Activated naive CD4-positive, alpha-beta T cell treated with Interleukin-2 at 50 U/mL for 16 hours (primary cell): ENCODE measurements at places on chromosomes 13 and 19.

DNA sequence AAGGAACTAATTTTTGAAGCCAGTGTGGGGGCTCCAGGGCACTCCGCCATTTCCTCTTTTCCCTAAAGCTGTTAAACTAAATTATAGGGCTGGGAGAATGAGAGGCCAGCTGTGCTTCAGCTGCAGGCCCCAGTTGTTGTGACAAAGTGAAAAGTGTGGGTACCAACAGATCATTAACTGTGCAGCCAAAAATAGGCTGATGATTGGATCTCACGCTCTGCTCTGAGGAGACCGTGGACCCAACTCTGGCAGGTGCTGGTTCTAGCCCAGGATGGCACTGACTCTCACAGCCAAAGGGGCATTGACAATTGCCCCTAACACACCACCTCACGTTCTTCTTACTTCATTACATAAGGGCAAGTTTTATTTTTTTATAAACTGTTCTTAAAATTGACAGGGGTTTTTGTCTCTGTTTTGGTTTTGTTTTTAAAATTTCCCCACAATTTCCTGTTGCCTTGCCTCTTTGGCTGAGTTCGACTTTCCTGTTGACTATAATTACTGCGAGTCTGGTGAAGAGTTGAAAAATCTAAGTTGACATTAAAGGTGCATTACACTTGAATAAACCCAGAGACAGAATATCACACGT lies 391.0 kb downstream of the FGF9 start:
- DNase-seq: no peak

DNA sequence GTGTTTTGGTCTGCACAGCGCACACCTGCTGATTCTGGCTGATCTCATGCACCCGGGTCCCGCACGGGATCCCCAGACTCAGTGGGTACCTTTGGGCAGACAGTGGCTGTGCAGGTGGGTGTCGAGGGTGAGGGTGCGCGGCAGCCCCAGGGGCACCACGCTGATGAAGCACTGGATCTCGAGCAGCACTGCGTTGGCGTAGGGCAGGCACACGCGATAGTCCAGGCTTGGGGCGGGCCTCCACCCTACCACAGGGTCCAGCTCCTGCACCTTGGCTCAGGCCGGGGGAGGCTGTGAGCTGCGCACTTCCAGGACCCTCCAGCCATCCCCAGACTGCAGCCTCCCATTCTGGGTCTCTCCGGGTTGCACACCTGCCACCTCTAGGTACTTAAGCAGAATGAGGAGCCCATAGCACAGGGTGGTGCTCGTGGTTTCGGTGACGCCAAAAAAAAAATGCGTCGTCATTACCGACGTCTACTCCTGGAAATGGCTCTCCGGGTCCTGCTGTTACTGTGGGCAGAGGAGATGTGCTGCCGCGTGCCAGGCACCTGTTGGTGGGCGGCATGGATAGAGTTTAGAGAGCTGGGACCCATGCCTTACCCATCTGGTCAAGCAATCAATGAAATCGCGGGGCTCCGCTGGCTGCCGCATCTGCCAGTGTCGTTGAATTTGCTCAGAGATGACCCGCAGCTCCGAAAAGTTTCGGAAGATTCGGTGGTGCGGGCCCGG lies 10.5 kb downstream of the EGLN2 start:
- DNase-seq: no peak

GRCh38 chr19:1587872-1588271 lies 4.8 kb downstream of the MBD3 start:
- no peak for DNase-seq

DNA sequence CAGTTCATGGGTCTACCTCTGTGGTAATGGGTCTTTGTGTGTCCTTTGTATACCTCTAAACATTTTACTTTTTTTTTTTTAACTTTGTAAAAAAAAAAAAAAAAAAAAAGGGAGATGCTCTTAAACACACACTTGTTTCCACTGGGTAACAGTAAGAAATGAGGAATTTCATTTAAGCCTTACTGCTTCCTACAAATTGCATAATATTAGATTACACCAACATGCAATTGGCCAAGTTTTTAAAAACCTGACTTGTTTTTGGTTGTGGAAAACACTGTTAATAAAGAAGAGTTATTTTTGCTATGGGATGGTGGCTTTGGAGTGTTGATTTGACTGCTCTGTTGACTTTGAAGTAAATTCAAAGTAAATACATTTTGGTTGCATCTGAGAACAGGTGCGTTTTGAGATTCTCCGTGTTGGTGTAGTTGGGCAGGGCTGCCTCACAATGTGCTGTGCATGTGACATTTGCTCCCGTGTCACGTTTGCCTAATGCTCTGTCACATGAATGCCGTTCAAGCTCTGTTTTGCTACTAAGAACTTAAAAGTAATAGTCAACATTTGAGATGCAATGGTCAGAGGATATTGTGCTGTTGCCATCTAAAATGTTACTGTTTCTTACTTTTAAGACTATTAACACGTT lies 202.4 kb downstream of the LMO7 start:
- no peak for DNase-seq

- DNase-seq: no peak
Measured at GRCh38 chr13:19606152-19606551, 27.3 kb upstream of the MPHOSPH8 start.

- DNase-seq: no peak
Measured at GRCh38 chr13:37192956-37193355, 87.5 kb upstream of the CSNK1A1L start.

- DNase-seq: no peak
Measured at GRCh38 chr19:41552558-41552957, 23.4 kb upstream of the CEACAM21 start.

GRCh38 chr13:34657716-34658115 lies 284.4 kb upstream of the NBEA start:
- DNase-seq: no peak

DNA sequence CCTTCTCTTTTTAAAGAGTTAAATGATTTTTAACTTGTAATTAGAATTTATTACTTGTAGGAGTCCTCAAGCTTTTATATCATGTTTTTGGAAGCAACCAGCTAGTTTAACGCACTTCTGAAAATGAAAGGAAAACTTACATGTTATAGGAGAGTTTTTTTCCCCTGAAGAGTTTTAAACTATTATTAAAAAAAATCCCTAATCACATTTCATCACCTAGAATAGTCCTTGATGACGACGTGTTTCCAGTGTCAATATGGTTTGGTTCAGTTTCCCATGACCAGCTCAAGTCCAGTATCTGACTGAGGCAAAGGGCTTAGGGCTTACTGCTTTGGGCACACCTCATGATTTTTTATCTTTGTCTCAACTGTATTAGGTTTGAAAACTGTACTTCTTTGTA lies 36.0 kb downstream of the URI1 start:
- DNase-seq: no peak
